RCC 7860 (cell line): ENCODE measurements at places on chromosomes 16 and 17.

GRCh38 chr17:78915872-78916632, 9.1 kb downstream of the TIMP2 start:
- DNase-seq = peak; percentile 42

- no peak for DNase-seq
Measured at GRCh38 chr17:13228225-13228624, 210.4 kb upstream of the ELAC2 start.

DNA sequence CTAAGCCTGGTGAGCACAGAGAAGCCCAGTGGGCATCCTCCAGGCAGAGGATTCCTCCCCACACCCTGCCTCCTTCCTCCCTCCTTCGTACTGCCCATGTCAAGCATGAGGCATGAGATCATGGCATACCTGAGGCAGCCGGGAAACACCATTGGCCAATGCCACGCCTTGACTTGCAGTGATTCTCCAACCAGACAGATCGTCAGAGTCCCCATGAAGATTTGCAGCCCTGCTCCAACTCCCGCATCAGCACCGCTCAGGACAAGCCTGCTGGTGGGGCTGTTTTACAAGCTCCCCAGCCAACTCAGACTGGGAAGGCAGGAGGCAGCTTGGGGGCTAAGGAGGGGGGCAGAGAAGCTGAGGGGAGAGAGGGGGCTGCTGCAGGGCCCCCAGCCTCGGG, 2.9 kb upstream of the KRT16 start:
- no peak for DNase-seq

GRCh38 chr16:25481636-25482035, 210.1 kb upstream of the HS3ST4 start:
- DNase-seq = peak; percentile 88

GRCh38 chr17:29836643-29837042, 93.4 kb downstream of the SSH2 start:
- DNase-seq = no peak

DNA sequence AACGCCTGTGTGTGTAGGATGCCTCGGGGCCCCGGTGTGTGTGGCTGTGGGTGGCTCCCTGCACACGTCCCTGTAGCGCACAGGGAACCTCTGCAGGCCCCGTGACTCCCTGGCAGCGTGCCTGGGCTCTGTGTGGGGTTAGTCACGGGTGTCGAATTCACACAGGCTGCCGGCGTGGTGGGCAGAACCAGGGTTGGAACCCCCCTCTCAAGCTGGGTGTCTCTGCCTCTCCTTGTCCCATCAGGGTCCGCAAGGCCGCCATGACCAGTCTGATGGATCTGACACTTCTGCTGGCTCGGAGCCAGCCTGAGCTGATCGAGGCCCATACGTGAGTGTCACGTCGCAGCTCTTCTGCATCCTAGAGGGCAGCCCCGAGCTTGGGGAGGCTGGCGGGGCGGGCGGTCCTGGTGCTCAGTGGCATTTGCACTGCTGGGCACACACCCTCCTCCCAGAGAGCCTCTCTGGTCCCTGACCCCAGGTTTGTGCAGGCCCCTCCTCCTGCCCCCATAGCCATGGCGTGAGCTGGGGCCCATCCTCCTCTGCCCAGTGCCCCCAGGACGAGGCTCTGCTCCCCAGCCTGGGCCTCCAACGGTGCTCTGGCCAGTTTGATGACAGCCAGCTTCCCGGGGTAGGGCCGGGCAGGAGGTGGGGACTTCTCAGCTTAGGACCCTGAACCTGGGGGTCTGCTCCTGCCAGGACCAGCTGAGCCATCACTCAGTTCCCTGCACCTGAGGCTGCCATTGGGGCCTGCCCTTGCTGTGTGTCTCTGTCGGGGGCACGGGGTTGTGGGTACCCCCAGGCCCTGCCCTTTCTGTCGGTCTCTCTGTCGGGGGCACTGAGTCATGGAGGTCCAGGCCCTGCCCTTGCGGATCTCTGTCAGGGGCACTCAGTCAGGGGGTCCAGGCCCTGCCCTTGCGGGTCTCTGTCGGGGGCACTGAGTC, 88.1 kb upstream of the ZNF750 start:
- no peak for DNase-seq

DNA sequence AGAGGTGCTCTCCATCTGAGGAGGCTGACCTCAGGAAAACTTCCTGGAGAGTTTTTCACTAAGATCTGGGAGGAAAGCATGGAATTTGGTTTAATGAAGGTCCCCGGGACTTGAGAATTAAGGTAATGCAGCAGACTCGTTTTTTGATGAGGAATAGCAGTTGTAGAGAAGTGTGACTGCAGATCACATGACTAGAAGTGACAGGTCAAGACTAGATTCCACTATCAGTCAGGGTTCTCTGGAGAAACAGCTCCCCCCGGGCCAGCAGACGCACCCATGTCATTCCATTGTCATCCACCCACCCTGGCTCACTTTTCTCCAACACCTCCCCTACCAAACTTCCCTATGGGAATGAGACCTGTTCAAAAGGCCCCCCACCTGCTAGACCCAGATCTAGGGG, 1.9 kb upstream of the DHRS13 start:
- DNase-seq = no peak
